ENCODE measurements at places on chromosomes 7 and 10. TPM values are rescaled to one million over a fixed set of nuclear protein-coding genes. Genes with fewer than 3 reads are reported as not detected.

DNA sequence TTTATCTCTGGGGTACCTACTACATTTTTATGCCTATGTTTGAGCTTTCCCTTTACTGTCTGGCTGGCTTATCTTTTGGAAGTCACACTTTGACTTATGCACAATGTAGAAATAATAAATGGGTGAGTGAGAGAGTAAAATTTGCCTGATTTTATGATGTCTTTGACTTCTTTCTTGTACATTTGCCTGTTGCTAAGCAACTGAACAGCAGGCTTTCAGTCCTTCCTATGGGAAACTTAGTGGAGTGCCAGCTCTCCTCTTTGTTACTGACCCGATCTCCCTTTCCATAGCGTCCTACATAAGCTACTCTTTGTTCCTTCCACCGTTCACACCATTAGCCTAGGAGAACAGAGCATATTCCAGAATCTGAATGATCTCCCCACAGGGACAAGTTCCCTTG lies 4.2 kb downstream of the TAS2R60 start:
- DNase-seq = no peak

GRCh38 chr7:55774327-55775050 lies 88.1 kb downstream of the SEPTIN14 start:
- no peak for DNase-seq

DNA sequence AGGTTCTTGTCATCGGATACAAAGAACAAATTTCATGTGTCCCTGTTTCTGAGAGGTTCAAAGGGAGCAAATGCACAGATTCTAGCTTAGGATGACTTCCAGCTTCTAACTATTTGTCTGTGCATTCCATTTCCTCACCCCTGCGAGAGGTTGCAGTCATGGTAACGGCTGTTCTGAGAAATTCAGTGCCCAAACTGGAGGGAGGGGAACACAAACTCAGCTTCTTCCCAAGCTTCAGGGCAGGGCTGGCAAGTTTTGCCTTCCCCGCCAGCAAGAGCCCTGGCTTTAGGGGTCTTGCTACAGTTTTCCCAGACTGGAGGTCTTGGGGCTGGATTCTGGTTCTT lies 11.1 kb downstream of the FAS start:
- no peak for DNase-seq

Gene SMKR1
- total RNA-seq = not detected

Gene CCAR1
- total RNA-seq = 17.4 TPM
